ENCODE measurements at places on chromosomes 7 and 10. TPM values are rescaled to one million over a fixed set of nuclear protein-coding genes. Genes with fewer than 3 reads are reported as not detected.

DNA sequence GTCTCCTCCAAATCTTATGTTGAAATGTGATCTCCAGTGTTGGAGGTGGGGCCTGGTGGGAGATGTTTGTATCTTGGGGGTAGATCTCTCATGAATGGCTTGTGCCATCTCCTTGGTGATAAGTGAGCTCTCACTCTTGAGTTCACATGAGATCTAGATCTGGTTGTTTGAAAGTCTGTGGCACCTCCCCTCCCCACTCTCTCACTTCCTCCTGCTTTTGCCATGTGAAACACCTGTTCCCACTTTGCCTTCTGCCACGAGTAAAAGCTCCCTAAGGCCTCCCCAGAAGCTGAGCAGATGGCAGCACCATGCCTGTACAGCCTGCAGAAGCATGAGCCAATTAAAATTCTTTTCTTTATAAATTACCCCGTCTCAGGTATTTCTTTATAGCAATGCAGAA, 23.5 kb downstream of the TMEM229A start:
- no peak overlapping the region for H3K27ac ChIP-seq
- ATAC-seq = no peak
- H3K27me3 ChIP-seq = no peaks in the 10 kb centered on the region
- H3K4me1 ChIP-seq = no peaks in the 10 kb centered on the region
- H3K36me3 ChIP-seq = no peaks in the 10 kb centered on the region
- H3K4me3 ChIP-seq = no peak overlapping the region

GRCh38 chr7:51335057-51335456, 18.4 kb upstream of the COBL start:
- H3K36me3 ChIP-seq = no peaks in the 10 kb centered on the region
- H3K27ac ChIP-seq = no peak overlapping the region
- H3K27me3 ChIP-seq = no peaks in the 10 kb centered on the region
- no peaks in the 10 kb centered on the region for H3K4me1 ChIP-seq
- H3K4me3 ChIP-seq = no peak overlapping the region
- no peak for ATAC-seq

DNA sequence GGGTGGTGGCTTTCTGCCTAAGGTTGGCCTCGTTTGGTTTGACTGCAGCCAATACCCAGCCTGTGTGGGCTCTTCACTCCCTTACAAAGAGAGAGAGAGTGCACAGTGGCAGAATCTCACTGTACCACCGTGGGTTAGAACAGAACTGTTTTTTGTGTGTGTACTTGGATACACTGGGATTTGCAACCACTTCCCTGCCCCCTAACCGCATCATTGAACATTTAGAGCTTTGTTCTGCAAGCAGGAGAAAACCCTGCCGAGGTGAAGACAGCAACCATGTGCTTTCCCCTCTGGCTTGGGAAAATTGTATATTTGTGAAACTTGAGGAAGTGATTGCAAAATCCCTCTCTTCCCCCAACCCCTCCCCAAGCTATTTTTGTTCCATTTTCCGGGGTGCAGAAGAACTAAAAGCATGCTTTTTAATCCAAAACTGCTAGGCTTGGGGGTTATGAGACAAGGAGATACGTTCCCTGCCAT, 201.2 kb downstream of the TCF7L2 start:
- H3K27ac ChIP-seq = no peak overlapping the region
- H3K27me3 ChIP-seq = no peaks in the 10 kb centered on the region
- no peaks in the 10 kb centered on the region for H3K36me3 ChIP-seq
- ATAC-seq = peak; percentile 42
- no peak overlapping the region for H3K4me3 ChIP-seq
- no peaks in the 10 kb centered on the region for H3K4me1 ChIP-seq

The C10orf62 gene
- total RNA-seq = not detected

The LRRC61 gene
- 9.4 TPM for total RNA-seq

DNA sequence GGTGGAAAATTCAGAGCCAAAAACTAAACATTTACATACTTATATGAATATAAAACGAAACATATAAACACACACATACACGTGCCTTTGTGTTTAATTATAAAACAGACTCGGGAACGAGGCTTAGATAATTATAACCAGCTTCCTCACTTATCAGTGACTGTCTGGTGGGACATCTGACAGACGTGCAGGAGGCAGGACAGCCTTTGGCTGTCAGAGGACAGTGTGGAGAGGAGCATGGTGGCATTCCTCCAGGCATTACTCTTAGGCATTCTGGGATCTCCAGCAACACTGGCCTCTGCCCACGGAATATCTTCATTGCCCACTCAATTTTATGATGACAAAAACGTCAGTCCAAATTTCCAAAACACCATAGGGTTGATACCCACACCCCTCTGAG, 262.2 kb upstream of the NFE2L3 start:
- no peak overlapping the region for H3K4me3 ChIP-seq
- ATAC-seq = no peak
- peaks cover 68% of the 10 kb centered on the region for H3K27me3 ChIP-seq
- H3K4me1 ChIP-seq = peaks cover under 1% of the 10 kb centered on the region

The CC2D2B gene
- 5.0 TPM for total RNA-seq

The PTF1A gene
- total RNA-seq = not detected

- H3K27me3 ChIP-seq = no peaks in the 10 kb centered on the region
- no peak for ATAC-seq
- H3K36me3 ChIP-seq = no peaks in the 10 kb centered on the region
- no peaks in the 10 kb centered on the region for H3K4me1 ChIP-seq
- no peak overlapping the region for H3K4me3 ChIP-seq
- no peak overlapping the region for H3K27ac ChIP-seq
Observed at GRCh38 chr10:53573498-53573897, 800.9 kb upstream of the MBL2 start.

The LRMDA gene
- 20.1 TPM for total RNA-seq

DNA sequence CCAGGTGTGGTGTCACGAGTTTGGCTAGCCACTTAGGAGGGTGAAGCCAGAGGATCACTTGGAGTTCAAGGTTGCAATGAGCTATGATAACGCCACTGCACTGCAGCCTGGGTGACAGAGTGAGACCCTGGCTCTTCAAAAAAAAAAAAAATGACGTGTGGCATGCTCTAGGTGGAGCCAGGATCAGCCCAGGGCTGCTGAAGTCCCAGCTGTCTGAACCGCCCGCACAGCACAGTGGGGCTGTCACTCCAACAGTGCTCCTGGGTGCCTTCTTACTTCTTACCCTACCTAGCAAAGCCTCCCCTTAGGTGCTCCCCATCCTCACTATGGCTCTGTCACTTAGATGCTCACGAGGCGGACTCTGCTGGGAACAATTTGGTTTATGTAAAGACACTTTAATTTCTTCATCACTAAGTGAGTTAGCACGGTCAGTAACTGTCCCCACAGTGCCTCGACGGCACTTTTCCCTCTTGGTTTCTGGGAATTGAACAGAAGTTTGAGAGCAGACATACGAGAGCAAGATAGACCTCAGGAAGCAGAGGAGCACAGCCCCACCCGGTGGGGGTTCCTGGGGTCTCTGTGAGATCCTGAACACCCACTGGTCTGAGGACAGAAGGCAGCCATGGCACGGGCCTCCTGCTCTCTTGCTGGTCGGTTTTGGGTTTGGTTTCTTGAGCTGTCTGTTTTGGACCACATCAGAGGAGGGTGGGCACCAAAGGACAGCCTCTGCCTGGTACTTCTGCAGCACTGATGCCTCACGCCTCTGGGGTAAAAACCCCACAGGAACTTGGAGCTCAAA, 66.2 kb upstream of the BTBD16 start:
- peaks cover 27% of the 10 kb centered on the region for H3K4me1 ChIP-seq
- H3K27me3 ChIP-seq = no peaks in the 10 kb centered on the region
- no peaks in the 10 kb centered on the region for H3K36me3 ChIP-seq
- no peak overlapping the region for H3K4me3 ChIP-seq

The SKIDA1 gene
- 3.4 TPM for total RNA-seq

The ZNF804B gene
- not detected for total RNA-seq

The HTRA1 gene
- 137 TPM for total RNA-seq

DNA sequence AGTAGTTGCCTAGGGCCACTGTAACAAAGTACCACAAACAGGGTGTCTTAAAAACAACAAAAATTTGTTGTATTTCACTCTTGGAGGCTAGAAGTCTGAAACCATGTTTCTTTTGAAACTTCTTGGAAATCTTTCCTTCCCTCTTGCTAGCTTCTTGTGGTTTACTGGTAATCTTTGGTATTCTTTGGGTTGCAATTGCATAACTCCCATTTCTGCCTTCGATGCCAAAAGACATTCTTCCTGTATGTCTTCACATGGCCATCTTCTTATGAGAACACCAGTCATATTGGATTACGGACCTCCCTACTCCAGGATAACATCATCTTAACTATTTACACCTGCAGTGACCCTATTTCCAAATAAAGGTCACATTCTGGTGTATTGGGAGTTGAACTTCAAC, 357.4 kb downstream of the PPP1R3A start:
- no peak for ATAC-seq
- H3K4me3 ChIP-seq = no peak overlapping the region
- no peaks in the 10 kb centered on the region for H3K4me1 ChIP-seq
- no peaks in the 10 kb centered on the region for H3K27me3 ChIP-seq

The STAMBPL1 gene
- total RNA-seq = 26.3 TPM

- no peak overlapping the region for H3K4me3 ChIP-seq
- no peak overlapping the region for H3K27ac ChIP-seq
- H3K36me3 ChIP-seq = peaks cover 5% of the 10 kb centered on the region
Observed at GRCh38 chr10:71796749-71797405, 23.6 kb upstream of the VSIR start.

The SPDYE9 gene
- total RNA-seq = not detected

DNA sequence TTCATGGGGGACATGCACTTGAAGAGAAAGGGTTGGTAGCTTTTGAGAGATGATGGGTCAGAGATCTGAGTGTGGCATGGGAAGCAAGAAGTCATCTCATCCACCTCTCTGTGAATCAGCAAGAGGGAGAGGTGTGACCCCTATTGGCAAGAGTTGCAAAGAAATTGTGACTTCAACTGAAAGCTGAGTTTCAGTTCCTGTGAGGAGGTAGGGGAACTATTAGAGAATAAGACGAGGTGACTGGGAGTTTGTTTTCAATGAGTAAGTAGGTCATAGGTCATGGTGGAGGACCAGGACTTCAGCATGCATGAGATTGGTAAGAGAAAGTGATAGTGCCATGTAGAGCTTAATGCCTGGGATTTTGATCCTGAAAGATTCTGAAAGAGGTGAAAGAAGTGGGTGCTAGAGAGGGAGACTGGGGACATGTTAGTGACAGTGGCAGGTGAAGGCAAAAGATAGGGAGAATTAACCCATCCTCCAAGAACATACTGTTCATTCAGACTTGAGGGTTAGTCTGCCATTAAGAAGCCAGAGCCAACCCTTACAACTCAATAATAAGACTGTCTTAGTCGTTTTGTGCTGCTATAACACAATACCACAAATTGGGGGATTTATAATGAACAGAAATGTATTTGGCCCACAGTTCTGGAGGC, 75.5 kb upstream of the CAPZA2 start:
- no peak overlapping the region for H3K4me3 ChIP-seq
- no peaks in the 10 kb centered on the region for H3K4me1 ChIP-seq
- H3K27ac ChIP-seq = no peak overlapping the region
- H3K27me3 ChIP-seq = no peaks in the 10 kb centered on the region
- ATAC-seq = no peak
- H3K36me3 ChIP-seq = no peaks in the 10 kb centered on the region

The SPAG6 gene
- not detected for total RNA-seq

The KAZALD1 gene
- total RNA-seq = 1.2 TPM

The DEPP1 gene
- 428 TPM for total RNA-seq

GRCh38 chr10:57260175-57260574, 899.1 kb upstream of the ZWINT start:
- H3K36me3 ChIP-seq = no peaks in the 10 kb centered on the region
- no peak overlapping the region for H3K27ac ChIP-seq
- no peak for ATAC-seq
- no peaks in the 10 kb centered on the region for H3K4me1 ChIP-seq
- H3K27me3 ChIP-seq = no peaks in the 10 kb centered on the region

- no peak overlapping the region for H3K4me3 ChIP-seq
Observed at GRCh38 chr10:117166418-117167345, 28.6 kb upstream of the VAX1 start.

- no peak for ATAC-seq
- H3K36me3 ChIP-seq = no peaks in the 10 kb centered on the region
- H3K27me3 ChIP-seq = no peaks in the 10 kb centered on the region
- peak overlapping the region; percentile 52 for H3K27ac ChIP-seq
- H3K4me3 ChIP-seq = no peak overlapping the region
Observed at GRCh38 chr10:5840314-5841307, 27.4 kb upstream of the GDI2 start.

DNA sequence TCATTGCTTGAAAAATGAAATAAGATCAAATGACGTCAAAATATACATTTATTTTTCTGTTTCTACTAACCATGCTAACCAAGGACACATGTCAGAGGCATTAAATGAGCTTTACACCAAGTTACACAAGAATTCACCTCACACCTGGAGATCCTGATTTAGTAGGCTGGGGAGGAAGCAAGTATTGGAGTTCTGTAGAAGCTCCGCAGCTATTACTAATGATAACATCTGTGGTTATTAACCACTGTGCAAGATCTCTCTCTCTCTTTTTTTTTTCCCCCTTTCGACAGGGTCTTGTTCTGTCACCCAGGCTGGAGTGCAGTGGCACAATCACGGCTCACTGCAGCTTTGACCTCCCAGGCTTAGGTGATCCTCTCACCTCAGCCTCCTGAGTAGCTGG, 104.0 kb downstream of the ZNF22 start:
- H3K4me3 ChIP-seq = no peak overlapping the region
- peaks cover 28% of the 10 kb centered on the region for H3K27me3 ChIP-seq
- no peaks in the 10 kb centered on the region for H3K4me1 ChIP-seq
- H3K36me3 ChIP-seq = no peaks in the 10 kb centered on the region
- no peak for ATAC-seq

DNA sequence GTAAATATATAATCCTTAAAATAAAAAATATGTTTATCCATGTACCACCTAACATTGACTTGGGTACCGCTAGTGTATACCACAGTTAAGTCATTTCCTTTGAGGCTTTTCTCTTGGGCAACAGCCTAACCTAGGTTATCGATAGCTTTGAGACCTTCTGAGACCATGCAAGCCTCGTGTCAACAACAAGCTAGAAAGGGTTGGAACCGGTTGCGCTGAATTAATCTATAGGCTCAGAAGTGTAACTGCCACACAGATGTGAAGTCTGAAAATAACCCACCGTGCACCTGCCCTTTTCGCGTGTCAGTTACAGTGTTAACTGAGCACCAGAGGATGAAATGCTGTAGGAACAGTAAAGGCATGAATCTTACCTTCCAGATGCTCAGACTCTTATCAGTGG, 59.8 kb downstream of the ARID5B start:
- ATAC-seq = no peak
- no peaks in the 10 kb centered on the region for H3K27me3 ChIP-seq
- H3K27ac ChIP-seq = no peak overlapping the region
- no peak overlapping the region for H3K4me3 ChIP-seq
- H3K4me1 ChIP-seq = peaks cover 33% of the 10 kb centered on the region

DNA sequence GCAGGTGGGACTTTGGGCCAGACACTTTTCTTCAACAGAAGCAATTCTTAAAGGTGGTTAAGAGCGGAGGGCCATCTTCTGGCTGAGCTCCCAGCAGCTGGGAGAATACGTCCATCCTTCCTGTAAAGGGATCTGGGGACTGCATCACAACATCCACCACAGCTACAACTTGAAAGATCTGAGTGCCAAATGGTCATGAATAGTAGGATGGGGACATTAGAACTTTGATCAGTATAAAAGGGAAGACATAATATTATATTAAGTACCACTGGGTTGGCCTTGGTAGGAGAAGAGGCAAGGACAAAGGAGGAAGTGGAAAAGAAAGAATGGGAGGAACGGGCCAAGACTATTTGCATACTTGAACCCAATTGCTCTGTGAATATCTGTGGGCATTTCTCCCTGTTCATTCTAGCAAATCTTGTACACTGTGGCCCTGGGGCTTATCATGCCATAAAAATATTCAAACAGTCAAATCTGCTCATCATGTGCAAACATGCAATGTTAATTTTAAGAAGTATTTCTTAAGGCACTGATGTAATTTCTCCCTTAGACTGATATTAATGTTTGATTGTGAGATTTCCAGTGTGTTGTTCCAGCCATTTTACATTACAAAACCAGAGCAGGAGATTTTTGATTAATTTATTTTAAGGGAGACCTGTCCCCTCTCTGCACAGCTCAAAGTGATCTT, 65.5 kb upstream of the CREB5 start:
- H3K27ac ChIP-seq = peak overlapping the region; percentile 74
- no peaks in the 10 kb centered on the region for H3K27me3 ChIP-seq
- no peak overlapping the region for H3K4me3 ChIP-seq
